ENCODE measurements at places on chromosomes 5 and 9. TPM values are rescaled to one million over a fixed set of nuclear protein-coding genes. Genes with fewer than 3 reads are reported as not detected.

Gene CNTNAP3B
- total RNA-seq, result not detected

Gene IL13
- total RNA-seq, result 308 TPM

DNA sequence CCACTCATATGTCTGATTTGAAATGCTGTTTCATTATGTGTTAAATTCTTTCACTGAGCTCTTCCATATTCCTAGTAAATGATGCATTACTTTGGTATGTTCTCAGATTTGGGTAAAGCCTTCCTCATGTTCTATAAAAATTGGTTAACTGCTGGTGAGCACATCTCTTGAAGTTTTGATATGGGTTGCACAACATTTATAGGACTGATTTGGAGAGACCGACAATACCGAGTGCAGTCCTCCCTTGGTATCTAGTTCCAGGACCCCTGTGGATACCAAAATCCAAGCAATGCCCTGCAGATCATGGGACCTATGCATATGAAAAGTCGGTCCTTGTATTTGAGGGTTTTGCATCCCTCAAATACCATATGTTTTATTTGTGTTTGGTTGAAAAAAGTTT is 37.8 kb downstream of the WDR36 start:
- no peak for DNase-seq

- DNase-seq, result peak; percentile 22
Observed at GRCh38 chr5:72818866-72819534, 2.5 kb downstream of the TNPO1 start.

DNA sequence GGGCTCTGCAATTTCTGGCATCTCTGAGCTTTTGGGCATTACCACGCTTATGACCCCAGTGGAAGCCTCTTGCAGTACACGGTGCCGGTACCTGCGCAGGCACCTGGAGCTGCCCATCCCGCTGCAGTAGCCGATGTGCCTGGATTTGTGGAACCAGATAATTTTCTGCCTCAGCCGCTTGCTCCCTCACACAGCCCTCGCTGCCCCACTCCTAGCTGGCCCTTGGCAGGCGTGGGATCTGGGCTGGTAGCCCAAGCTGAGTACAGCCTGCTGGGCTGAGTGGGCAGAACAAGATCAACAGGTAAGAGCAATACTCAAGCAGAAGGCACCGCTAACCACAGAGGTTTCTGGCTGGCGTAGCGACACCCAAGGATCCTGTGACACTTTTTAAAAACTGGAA is 1808.8 kb upstream of the ACO1 start:
- no peak for DNase-seq

Gene SOWAHA
- total RNA-seq, result 0.47 TPM

GRCh38 chr5:73902327-73903051 is 276.5 kb downstream of the ARHGEF28 start:
- DNase-seq, result no peak

Gene SLC1A3
- total RNA-seq, result not detected

GRCh38 chr9:123067136-123067535 is 33.7 kb downstream of the GPR21 start:
- DNase-seq, result no peak

DNA sequence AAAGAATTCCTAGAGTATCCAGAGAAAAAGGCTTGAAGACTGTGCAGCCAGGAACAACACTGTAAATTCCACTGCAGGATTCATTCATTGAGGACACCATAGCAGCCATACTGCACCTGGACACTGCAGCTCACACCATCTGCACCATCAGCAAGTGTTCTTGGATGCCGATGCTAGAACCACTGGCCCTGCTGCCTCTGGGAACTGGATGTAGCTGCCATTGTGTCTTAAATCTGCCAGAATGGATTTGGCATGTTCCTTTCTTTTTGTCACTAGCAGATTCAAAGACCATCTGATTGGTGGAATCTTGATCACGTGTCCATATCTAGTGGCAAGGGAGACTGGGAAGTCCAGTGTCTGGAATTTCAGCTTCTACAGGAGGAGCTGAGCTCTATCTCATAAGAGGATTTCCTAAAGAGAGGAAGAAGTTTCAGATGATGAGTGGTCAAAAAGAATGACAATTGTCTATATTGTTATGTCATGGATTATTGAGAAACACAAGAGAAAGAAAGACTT is 278.3 kb upstream of the ANKRD55 start:
- no peak for DNase-seq

Gene MARCOL
- not detected for total RNA-seq

DNA sequence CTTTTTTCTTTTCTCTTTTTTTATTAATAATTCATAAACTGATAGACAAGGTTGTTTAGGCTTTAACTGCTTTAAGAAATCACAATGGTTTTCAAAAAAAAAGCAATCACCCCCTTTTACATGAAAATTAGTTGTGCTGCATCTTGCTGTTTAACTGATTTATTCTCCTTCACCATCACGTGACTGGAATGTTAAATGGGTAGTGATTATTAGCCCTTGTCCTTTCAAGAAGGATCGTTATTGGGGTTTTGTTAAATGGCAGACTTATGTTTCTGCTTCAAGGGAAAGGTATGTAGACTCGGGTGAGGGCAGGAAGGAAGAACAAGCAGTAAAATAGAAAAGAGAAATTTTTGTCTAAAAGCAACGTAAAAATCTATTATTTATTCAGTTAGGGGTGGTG is 175.6 kb upstream of the TLE4 start:
- DNase-seq, result no peak

DNA sequence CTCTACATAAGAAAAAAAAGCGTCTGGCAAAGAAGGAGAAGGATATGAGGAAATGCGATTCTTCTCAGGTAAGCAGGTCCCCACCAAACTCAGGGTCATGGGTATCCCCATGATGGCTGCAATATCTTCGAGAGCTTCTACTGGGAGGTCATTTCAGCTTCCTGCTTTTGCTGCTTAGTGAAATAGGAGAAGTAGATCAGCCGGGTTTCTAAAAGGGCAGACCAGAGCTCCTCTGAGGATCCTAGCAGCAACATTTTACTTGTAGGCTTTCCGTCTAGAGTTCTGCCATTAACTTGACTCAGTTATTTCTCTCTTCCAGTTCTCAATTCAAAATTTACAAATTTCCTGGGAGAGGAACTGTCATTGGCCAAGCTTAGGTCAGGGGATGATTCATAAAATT is 134.7 kb downstream of the DPYSL3 start:
- DNase-seq, result no peak

GRCh38 chr5:59317023-59317773 is 576.3 kb downstream of the PDE4D start:
- no peak for DNase-seq

Measured in activated T-helper 1 cell treated with anti-CD3 and anti-CD28 coated beads, Interleukin-12 subunit alpha, Interleukin-12 subunit beta, Interleukin-2, Interleukin-4 antibody, amounts not matched to agents 30 ng/mL and 10 ng/mL and 1 ng/mL, durations not matched to agents 14 hours and 24 hours and 36 hours (primary cell).